Hematopoietic multipotent progenitor cell treated with erythropoietin and hydrocortisone succinate and interleukin-3 and kit ligand, for 6 days (in vitro differentiated cells): ENCODE measurements at places on chromosomes 4 and X.

DNA sequence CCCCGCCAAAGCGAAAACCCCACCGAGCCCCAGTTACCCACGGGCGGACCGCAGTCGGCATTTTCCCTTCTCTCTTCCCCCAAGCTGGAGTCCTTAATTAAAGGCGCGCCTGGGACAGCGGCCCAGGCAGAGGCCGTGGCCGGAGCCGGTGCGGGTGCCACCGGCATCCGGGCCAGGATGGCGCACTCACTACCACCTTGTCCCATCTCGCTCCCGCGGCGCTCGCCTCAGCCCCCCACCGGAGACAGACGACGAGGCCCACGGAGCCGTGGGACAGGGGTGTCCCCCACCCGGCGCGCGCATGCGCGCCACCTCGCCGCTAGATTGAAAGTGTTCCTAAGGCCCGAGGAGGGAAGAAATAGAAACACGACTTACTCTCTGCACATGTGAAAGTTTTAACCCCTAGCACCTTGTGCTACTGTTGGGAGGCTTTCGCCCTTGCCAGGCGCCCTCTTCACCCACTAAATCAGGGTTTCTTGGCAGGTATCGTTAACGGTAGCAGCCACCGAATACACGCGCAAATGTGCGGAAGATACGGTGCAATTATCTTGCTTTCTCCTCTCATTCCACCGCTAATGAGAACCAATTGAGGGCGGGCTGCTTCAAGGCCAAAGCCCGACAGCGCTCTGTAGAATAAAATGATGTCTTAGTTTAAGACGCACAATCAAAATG lies 64.3 kb upstream of the CCDC160 start:
- DNase-seq = peak; percentile 28

- DNase-seq = no peak
These were observed 48.7 kb downstream of the HDX start for GRCh38 chrX:84453351-84454246.

DNA sequence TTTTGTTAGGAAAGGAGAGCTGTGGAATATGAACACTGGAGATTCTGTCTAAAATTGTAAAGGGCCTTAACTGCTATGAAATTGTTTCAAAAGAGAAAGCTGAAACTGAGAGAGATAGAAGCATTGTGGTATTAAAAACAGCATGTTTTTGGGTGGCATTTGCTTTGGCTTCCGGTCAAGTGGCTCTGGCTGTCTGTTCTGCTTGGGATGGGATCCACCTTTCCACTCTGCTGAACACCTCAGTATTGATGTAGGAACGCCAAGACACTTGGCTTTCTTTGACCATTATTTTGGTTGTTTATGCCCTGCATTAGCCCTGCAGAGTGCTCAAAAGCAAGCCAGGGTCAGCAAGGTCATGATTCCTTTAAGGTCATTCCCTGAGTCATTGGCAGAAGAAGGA lies 199.7 kb downstream of the SLC4A4 start:
- DNase-seq = no peak

- no peak for DNase-seq
These were observed 71.9 kb downstream of the NAA11 start for GRCh38 chr4:79253924-79254323.

DNA sequence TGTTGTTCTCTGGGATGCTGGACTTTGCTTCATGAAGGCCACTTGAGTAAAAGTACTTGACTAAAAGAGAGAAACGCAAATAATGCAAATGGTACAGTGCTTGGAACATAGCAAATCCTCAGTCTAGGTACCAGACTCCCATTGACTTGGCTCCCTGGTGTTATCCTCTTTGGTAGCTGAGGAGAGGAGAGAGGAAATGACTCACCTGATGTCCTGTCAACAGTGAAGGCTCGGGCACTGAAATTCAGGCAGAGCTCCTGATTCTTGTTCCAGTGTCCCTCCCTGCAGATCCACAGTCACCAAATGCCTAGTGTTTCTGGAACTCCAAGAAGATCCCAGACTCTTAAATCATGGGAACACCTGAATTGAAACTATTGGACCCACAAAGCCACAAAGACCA lies 22.5 kb upstream of the TCEAL4 start:
- DNase-seq = no peak

DNA sequence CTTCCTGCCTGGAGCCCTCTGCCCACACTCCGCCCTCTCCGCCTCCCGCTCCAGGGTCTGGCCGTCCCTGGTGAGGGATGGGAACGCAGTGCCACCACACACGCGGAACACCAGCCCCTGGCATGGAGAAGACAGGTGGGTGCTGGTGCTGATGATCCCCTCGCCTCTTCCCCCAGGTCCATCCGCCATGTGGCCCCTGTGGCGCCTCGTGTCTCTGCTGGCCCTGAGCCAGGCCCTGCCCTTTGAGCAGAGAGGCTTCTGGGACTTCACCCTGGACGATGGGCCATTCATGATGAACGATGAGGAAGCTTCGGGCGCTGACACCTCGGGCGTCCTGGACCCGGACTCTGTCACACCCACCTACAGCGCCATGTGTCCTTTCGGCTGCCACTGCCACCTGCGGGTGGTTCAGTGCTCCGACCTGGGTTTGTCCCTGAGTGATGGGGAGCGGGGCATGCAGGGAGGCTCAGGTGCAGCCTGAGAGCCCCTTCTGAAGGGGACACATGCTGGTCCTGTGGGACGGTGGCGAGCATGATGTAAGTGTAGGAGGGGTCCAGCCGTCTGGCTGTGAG lies 9.8 kb downstream of the BGN start:
- DNase-seq = no peak

GRCh38 chr4:1208970-1209704 lies 36.8 kb upstream of the SPON2 start:
- DNase-seq = peak; percentile 83

- DNase-seq = peak; percentile 75
These were observed 77.0 kb downstream of the LRP2BP start for GRCh38 chr4:185318679-185319078.

DNA sequence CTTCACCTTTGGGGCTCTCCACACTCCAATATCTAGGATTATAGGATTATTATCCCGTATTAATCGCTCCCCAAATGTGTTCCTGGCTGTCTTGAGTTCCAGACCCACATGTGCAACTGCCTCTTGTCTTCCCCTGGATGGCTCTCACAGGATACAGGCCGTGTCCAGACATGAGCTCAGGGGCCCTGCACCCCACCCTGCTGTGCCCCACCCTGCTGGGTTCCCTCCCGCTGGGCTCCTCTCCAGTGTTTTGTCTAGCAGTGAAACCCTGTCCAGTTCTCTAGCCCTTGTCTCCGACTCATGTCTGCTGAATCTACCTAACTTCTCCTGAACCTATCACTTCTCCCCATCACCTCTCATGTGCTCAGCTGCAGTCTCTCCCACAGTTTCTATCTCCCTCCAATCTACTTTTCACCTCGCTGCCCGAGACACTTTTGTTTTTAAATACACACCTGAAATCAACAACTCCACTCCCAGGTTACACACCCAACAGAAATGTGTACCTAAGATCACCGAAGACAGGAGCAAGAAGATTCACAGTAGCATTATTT lies 2.0 kb downstream of the RNF212 start:
- DNase-seq = no peak

DNA sequence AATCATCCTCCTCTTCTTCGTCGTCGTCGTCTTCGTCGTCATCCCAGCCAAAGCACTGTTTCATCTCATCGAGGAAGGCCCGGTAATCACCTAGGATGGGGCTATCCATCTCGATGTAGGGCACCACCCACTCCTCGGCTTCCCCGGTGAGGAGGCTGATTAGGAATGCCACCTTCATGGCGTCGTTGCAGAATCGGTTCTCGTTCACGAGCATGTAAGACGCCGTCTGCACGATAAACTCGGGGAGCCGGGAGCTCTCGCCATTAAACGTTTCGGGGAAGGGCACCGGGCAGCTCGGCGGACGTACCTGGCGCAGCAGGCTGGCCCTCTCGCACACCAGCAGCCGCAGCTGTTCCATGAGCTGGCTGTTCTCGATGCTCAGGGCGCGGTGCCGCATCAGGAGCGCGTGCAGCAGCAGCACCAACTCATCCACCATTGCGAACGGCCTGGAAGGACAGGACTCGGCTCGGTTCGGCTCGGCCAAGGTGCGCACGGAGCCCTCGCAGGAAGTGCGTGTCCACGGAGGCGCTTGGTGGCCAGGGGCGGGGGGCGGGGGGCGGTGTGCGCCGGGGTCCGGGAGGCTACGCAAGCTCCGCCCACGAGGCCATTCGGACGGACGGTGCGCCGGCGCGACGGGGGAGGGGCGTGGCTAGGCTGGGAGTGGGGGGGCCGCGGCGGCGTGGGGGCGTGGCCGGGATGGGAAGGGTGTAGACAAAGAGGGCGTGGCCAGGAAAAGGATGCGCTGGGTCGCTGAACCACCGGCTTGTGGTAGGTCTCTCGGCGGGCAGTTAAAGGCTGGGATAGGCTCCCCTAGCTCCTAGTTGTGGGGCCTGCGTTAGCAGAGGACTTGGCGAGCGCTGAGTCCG lies at the start of gene LDOC1:
TSS of gene LDOC1 (minus strand) at position 544 of the 866 bp plus-strand sequence. CDS start at position 436, 108 bp downstream.
- peak; percentile 66 for DNase-seq

DNA sequence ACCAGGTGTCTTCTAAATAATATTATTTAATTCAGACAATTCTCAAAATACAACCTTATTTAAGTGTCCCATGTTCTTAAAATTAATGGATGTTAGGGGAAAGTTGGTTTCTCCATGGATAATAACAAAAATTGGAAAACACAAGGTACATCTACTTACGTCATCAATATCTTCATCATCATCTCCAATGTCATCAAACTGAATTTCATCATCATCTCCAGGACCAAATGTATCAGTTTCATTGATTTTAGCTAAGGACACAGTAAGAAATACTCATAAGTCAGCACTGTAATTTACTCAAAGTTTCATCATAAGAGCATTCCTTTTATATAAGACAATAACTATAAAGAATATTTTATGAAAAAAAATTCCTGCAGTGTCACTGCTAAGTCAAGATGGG lies 11.3 kb downstream of the EIF1AX start:
- no peak for DNase-seq

DNA sequence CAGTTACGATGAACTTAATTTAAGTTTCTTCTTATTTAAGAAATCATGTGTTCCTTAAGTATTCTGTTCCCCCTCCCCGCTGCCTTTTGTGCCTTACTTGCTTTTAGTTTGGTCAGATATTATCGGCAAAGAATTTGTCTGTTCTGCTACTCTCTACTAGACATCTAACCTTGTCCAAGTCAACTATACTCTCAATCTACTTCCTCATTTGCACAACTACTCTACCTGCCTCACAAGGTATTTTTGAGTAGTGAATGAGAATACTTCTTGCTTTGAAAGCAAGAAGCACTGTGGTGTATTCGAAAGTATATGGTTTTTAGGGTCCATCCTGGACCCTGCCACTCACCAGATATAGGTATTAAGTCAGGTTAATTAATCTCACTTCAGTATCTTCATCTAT lies 8.0 kb upstream of the KLHL5 start:
- DNase-seq = no peak

- peak; percentile 33 for DNase-seq
These were observed 8.6 kb upstream of the ZXDA start for GRCh38 chrX:57918750-57919436.

- DNase-seq = peak; percentile 66
These were observed 12.8 kb upstream of the NSUN7 start for GRCh38 chr4:40736910-40737309.

GRCh38 chrX:71949363-71949762 lies 38.7 kb downstream of the NHSL2 start:
- no peak for DNase-seq

- no peak for DNase-seq
These were observed 94.7 kb upstream of the ACSL4 start for GRCh38 chrX:109827772-109828171.

GRCh38 chr4:168569931-168570276 lies 73.1 kb downstream of the PALLD start:
- DNase-seq = no peak

- no peak for DNase-seq
These were observed 12.7 kb downstream of the DRP2 start for GRCh38 chrX:101232316-101232715.

- peak; percentile 54 for DNase-seq
These were observed 34.2 kb upstream of the C1GALT1C1 start for GRCh38 chrX:120664081-120664480.

GRCh38 chr4:108303488-108304177 lies 134.9 kb upstream of the LEF1 start:
- no peak for DNase-seq

DNA sequence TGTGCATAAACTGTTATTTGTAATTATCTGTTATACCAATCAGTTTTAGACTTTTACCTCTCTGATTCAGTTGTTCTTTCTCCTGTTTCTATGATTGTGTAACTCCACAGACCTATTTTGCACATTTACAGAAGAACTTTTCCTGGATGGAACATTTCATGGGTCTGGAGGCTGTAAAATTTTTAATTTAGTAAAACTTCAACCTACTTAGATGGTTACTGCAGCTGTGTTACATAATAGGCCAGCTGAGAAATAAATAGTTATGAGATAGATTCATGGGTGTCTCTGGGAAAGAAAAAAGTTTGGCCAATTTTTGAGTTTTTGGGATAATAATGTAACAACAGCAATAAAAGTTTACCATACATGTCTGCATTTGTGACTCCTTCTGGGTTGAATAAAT lies 253.5 kb downstream of the ARHGAP24 start:
- DNase-seq = no peak

- no peak for DNase-seq
These were observed 732.7 kb upstream of the POU3F4 start for GRCh38 chrX:82775426-82775825.

DNA sequence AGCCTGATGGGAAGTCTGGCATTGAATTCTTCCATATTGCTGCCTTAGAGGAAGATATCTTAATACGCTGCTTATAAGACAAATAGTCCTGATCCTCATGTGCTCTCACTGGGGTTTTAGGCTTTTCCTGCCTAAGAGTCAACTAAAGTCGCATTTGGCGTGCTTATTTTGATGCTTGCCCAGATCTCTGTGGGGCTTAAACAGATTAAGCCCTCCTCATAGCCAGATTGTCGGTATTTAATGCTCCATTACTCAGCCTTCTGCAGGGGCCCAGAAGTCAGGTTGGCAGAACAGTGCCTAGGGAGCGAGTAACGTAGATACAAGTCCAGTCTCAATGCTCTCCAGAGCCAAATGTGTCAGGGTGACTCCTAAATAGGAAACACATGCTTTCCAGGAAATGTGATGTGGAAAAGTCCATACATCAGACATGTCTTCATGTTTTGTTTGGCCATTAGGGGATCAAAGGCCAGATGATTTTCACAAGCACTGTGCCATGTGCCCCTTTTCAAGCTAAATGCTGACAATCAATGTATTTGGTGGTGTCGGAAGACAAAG lies 262.8 kb downstream of the PRDM5 start:
- DNase-seq = no peak

GRCh38 chrX:25523574-25524540 lies 508.1 kb upstream of the ARX start:
- DNase-seq = peak; percentile 6

DNA sequence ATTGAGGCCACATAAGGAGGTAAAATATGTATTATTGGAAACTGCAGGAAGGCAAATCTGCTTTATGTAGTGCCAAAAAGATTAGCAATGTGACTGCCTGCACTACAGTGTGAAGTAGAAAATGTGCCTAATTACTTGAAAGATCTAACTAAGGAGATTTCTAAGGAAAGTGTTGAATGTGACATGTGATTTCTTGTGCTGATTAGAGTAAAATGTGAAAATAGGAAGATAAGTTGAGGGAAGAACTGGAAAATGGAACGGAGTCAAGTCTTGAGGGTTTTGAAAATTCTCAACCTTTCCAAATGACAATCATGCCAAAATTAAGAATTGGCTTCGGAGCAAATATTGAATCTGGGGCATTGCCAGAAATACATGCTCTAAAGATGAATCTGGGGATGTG lies 209.5 kb upstream of the SPOCK3 start:
- DNase-seq = no peak

- DNase-seq = no peak
These were observed 1328.0 kb downstream of the FSTL5 start for GRCh38 chr4:160835789-160836188.

GRCh38 chr4:3772632-3773031 lies 6.4 kb downstream of the ADRA2C start:
- DNase-seq = no peak
